ENCODE measurements at places on chromosomes 11 and 22.

GRCh38 chr11:74014880-74015279 is 6.0 kb upstream of the UCP3 start:
- no peak for DNase-seq

GRCh38 chr22:46092011-46092410 is 58.3 kb upstream of the PPARA start:
- DNase-seq = no peak

DNA sequence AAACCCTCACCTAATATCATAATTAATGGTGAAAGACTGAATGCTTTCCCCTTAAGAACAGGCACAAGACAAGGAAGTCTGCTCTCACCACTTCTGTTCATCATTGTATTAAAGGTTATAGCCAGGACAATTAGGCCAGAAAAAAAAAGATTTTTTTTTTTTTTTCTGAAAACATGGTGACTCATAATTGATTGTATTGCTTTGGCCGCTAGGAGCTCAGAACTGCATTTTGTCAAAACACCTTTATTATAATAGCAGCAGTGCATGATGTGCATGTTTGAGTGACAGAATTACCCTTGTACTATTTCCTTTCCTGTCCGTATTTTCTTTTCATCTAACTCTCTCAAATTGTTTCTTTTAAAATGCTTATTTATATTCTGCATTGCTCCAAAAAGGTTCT is 98.1 kb downstream of the RNF169 start:
- DNase-seq = no peak

DNA sequence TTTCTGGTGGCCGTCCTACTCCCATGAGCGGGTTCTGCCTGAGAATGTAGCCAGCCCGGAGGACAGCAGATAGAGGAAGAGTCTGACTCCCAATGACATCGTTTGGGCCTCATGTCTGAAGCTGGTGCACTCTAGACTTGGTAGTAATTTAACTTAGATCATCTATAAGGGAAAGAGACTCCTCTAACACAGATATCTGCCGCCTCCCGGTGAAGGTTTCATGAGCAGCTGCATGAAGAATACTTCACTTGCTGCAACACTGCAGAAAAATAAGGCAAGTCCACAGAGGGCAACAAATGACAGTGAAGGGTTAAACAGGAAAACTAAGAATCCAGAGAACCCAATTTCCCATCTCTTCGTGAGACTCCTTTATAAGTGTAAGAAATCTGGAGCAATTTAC is 5.9 kb upstream of the ARL2 start:
- no peak for DNase-seq

DNA sequence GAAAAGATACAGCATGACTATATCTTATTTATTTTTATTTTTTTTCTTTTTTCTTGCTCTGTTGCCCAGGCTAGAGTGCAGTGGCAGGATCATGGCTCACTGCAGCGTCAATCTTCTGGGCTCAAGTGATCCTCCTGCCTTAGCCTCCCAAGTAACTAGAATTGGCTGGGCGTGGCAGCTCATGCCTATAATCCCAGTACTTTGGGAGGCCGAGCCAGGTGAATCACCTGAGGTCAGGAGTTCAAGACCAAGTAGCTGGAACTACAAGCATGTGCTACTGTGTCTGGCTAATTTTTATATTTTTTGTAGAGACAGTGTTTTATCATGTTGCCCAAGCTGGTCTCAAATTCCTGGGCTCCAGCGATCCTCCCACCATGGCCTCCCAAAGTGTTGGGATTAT is 28.3 kb upstream of the CCDC134 start:
- DNase-seq = no peak

DNA sequence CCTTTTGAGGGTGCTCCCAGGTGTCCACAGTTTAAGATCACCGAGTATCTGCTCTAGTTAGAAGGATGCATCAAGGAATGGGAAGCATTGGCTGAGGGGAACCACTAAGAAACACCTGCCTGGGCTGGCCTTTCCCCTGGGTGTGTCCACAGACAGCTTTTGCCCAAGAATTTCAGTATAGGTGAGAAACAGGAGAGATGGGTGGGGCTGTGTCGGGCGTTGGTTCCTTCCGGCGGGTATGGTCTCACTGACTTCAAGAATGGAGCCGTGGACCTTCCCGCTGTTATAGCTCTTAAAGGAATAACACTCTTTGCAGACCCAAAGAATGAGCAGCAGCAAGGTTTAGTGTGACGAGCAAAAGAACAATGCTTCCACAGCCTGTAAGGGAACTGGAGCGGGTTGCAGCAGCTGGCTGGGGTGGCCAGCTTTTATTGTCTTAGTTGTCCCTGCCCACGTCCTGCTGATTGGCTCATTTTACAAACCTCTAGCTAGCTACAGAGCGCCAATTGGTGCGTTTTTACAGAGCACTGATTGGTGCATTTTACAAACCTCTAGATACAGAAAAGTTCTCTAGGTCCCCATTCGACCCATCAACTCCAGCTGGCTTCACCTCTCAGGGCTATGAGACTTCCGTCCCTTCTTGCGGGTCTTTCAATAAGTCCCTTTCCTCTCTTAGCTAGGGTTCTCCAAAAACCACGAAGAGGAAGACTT is 2.4 kb downstream of the FADS1 start:
- peak; percentile 32 for DNase-seq

GRCh38 chr22:45930324-45930723 is 46.6 kb downstream of the WNT7B start:
- DNase-seq = no peak

DNA sequence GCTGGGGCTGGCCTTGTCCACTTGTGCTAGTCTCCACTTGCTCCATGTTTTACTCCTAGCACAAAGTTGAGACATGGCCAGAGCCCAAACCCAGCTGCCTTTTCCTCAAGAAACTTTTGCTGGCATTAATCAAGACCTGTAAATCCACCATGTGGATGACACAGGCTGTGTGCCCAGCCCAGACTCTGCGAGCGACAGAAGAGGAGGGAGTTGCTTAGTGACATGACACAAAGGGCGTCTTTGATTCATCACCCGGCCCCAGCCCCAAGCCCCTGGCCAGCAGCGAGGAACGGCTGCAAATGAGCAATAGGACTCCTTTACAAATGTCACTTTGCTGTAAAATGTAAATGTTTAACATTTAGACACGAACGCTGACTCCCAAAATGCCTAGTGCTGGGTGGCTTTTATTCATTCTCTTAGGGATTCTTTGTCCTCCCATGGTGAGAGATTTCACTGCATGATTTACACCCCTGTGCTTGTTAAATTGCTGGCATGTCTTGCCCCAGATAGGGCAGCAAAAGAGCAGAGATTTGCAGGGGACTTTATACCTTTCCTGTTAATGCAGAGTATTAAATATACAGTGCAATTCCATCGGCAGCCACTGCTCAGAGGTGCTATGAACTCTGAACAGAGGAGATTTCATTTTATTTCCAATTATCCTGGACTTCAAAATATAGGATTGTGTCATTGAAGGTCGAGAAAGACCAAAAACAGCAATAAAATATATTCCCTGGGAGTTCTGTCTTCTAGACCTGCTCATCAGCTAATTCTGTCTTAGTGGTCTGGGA is 263.6 kb upstream of the NCAM1 start:
- no peak for DNase-seq

DNA sequence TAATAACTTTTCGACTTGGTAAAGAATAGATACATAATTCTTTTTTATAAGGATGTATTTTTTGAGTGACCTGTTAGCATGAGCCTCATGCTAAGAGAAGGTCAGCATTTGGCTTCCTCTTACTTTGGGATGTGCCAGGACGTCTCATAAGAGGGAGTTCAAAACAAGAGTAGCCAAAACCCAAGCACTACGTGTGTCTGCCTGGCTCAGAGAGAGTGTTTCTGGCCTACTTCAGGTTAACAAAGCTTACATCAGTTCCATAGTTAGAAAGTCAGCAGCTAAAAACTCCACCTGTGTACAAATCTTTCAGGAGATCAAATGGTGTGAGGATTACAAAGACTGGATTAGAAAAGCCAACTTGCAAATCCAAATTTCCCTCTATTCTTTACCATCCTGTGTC is 13.9 kb downstream of the SNX19 start:
- no peak for DNase-seq

- DNase-seq = no peak
These were observed 14.3 kb downstream of the RNF215 start for GRCh38 chr22:30372915-30373314.

GRCh38 chr11:80929031-80929805 is 1488.4 kb upstream of the TENM4 start:
- DNase-seq = peak; percentile 64

GRCh38 chr11:44351898-44352498 is 42.1 kb upstream of the ALX4 start:
- DNase-seq = no peak

GRCh38 chr11:270451-271318 is 7.5 kb upstream of the NLRP6 start:
- DNase-seq = no peak

DNA sequence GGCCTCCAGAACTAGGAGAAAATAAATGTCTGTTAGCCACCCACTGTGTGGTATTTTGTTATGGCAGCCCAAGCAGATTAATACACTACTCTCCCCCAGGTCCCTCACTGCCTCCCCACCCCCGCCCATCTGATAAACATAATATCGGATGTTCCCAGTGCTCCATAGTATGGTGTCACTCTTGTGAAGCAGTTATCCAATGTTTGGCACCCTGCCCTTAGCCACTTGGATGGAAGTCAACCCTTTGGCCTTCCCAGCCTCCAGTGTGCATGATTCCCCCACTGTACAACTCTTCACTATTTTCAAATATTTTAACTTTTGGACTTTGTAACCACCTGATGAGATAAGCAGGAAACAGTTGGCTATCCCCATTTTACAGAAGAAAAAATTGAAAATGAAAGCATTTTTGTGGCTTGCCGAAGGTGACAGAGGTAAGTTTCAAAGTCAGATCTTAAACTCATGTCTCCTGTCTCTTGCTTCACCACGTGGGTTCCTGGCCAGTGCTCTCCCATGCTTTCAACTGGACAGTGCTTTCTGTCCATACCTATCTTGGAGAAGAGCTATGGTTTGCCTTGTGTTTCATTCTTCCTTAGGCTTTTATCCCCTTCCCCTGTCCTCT is 53.2 kb downstream of the ALX4 start:
- DNase-seq = no peak

- peak; percentile 42 for DNase-seq
These were observed 1.9 kb downstream of the NNMT start for GRCh38 chr11:114297806-114298709.

DNA sequence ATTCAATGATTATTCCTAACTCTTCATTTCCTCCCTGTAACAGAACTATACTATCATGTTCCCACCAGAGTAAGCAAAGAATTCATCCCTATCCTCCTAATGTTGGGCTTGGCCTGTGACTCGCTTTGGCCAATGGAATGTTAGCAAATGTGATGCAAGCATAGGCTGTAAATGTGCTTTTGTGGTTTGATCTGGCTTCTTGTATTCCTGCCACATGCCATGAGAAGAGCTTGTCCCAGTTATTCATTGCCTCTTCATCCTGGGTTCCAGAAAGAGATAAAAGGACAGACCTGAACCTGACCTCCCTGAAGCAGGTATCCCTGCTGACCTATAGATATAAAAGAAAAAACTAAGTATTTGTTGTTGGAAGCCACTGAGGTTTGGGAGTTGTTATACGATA is 51.0 kb downstream of the SYTL2 start:
- peak; percentile 92 for DNase-seq

DNA sequence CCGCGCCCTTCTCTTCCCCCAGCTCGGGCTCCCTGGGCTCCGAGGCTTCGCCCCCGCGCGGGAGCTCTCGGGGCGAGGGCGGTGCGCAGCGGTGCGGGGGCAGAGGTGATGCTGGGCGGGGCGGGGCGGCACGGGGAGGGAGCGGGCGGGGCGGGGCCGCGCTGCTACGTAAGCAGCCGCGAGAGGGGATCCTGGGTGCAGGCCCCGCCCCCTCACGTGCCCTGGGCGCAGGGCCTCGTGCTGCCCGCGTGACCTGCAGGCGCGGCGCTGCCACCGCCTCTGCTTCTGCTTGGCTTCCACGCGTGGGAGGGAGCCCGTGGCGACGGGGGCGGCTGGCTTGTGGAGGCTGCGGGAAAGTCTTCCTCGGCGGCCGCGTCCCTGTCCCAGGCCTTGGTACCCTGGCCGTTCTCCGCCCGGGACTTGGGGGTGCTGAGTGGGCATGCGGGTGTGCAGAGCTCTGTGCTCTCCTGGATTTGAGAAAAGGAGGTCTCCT is 132.6 kb upstream of the HSD17B12 start:
- DNase-seq = no peak

DNA sequence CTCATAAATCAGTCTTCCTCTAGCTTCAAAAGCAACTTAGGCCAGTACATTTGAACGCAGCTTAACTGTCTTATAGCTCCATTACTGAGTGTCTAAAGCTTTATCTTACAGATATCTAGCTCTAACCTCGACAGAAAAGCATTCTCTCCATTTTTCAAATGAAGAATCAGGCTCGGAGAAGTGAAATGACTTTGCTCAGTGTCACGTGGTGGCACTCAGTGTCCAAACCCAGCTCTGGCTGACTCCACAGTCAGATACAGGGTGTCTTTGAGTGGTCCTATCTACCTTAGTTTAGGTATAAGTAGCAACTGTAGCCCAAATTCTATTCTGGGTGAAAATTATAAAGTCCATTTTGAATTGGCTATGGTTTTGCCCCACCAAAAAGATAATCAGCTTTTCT is 38.7 kb upstream of the CHST1 start:
- no peak for DNase-seq

- DNase-seq = no peak
These were observed 13.1 kb downstream of the OR5AK2 start for GRCh38 chr11:57001674-57002401.

DNA sequence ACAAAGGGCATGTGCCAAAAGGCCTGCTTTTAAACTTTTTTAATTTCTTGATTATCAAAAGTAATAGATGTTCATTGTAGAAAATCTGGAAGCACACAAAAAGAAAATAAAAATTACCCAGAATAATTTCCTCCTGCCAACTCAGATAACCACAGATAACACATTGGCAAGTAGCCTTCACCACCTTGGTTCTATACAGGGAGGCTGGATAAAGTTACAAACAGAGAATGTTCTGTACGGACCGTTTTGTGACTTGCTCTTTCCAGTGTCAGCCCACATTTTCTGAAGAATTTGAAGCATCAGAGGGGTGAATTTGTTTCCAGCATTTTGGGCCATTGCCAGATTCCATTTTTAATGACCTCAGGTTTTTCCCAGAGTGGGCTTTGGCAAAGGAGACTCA is 23.5 kb downstream of the TUG1 start:
- DNase-seq = no peak

DNA sequence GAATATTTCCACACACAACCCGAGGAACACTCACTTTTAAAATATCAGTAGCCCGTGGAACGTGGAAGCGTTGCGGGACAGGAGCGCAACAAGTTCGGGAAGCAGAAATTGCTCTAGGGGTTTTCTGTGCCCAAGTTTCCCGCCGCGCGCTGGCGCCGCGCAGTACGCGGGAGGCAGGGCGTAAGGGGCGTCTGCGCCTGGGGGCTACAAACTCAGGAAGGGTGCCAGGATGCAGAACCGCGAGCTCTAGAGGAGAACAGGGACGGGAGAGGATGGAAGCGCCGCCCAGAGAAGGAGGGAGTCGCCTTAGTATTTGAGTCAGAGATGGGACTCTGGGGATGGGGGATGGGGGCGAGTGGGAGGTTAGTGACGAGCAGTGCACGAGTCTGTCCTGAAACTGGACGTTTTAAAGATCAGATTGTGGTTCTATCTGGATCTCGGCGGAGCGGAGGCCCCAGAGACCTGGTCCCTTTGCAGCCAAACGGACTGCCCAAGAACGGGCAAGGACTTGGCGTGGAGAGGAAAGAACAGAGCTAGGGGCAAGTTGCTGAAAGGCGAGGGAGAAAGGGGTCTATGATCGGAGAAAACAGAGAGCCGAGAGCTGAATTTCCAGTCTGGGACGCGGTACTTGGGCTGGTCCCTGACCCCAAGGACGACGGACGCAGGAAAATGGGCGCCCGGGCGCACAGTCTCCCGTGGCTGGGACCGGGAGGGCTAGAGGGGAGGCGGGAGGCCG is 4.7 kb downstream of the BSX start:
- no peak for DNase-seq

Measured in fibroblast of skin of right quadriceps (primary cell).